ENCODE measurements at places on chromosomes 2 and 18. TPM values are rescaled to one million over a fixed set of nuclear protein-coding genes. Genes with fewer than 3 reads are reported as not detected.

DNA sequence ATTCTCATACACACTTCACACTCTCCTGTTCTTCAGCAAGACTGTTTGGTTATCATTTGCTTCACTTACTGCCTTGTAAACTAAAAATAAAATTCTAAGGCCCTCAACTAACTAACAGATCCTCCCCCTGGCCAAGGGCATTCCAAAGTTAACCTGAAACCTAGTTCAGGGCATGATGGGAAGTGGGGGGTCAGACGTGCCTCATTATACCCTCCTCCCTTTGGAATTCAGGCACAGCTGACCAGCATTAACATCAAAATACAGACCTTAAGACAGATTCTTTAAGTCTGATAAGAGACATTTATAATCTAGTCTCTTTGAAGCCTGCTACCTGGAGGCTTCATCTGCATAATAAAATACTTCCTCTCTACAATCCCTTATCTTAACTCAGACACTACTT, 221.0 kb downstream of the NOL4 start:
- no peak for DNase-seq

DNA sequence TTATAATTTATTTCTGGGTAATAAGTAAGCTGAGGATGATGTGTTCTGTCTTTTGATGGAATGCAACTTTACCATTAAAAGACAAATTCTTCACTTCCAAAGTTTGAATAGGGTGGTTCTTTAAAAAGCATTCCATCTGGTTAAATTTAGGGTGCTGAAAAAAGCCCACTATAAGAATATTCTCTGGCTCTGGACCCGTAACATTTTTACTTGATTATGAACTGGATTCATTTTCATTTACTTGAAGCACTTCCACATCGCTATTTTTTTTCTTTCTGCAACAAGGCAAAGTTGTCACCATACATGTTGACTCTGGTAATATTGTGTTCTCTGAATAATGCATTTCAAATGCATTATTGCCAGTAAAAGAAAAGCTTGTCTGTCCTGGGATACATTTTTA, 344.6 kb downstream of the SATB2 start:
- DNase-seq, result no peak

DNA sequence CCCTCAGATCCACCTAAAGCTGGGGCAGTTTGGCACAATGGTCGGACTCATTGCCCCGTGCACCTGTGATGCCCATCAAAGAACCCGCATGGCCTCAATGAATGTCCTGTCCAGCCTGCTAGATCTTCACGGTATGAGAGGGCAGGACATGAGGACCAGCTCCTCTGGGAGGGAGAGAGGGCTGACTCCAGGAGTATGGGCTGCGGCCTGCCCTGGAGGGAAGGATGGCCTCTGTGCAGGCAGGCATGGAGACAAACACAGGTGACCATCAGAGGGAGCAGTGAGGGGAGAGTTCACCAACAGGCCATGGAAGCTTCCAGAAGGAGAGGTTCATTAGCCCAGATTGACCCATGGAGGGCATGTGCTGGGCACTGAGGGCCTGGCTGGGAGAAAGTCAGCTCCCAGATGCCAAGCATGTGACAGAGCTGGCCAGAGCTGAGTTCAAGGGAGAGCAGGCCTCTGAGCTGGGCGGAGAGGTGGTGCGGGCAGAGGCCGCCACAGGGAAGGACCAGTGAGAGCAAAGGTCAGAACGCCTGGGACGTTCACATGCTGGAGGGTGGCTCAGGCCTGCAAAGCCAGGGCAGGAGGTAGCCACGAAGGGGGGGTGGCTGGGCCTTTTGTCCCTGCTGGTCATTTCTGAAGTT, 36.2 kb downstream of the HJURP start:
- no peak for DNase-seq

DNA sequence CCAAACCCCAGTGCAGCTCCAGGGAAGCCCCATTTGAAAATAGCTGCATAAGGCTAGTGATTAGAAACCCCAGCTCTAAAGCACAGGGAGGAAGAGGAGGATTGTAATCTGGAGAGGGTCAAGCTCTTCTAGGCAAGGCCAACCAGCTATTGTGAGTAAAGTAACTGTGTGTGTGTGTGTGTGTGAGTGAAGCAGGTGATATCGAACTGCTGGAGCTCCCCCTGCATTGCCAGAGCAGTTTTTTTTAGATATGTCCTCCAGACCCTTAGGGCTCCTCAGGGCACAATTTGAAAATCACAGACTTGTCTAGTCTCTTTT, 177.4 kb upstream of the NABP1 start:
- DNase-seq, result no peak

Gene POTEJ
- 0.02 TPM for polyA plus RNA-seq

- peak; percentile 98 for DNase-seq
These were observed 6.3 kb upstream of the STAT1 start for GRCh38 chr2:191020221-191020741.

Gene LONRF2
- polyA plus RNA-seq, result 0.62 TPM

- DNase-seq, result no peak
These were observed 430.6 kb upstream of the ID2 start for GRCh38 chr2:8251291-8251690.

DNA sequence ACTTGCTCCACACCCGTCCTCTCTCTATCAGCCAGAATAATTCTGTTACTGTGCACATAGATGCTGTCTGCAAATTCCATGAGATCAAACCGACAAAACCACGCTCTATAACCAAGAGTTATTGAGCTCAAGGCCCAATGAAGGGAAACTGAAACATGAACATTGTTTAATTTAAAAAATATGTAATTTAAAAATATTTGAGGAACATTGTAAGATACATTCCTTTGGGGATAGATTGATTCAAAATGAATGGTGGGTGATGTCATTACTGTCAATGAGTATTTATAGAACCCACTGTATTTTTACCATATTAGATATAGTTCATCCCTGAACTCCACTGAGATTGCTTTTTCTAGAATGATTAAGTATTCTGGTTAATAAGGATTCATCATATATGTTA, 50.4 kb downstream of the NCKAP5 start:
- no peak for DNase-seq

Gene DNAJC5G
- 0.02 TPM for polyA plus RNA-seq

GRCh38 chr2:11955314-11955713, 208.9 kb downstream of the LPIN1 start:
- DNase-seq, result no peak

Gene LRP1B
- polyA plus RNA-seq, result 0.18 TPM

DNA sequence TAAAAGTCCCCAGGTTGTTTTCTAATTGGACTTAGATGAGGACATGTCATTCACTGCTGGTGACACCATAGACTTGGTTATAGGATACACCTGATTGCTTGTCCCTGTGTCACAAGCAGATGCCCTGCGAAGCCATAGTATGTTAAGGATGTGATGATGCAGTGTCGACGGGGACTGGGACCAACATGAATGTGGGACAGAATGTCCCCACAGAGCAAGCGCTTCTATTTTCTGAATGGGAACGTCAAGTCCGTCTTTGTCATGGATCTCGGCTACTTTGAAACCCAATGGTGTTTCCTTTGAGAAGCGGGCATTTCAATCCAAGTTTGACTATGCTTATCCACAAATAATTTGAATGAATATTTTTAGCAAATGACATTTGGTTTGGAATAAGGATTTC, 2.1 kb downstream of the GCG start:
- DNase-seq, result no peak

- DNase-seq, result no peak
These were observed 29.0 kb downstream of the LINC00305 start for GRCh38 chr18:64119916-64120315.

DNA sequence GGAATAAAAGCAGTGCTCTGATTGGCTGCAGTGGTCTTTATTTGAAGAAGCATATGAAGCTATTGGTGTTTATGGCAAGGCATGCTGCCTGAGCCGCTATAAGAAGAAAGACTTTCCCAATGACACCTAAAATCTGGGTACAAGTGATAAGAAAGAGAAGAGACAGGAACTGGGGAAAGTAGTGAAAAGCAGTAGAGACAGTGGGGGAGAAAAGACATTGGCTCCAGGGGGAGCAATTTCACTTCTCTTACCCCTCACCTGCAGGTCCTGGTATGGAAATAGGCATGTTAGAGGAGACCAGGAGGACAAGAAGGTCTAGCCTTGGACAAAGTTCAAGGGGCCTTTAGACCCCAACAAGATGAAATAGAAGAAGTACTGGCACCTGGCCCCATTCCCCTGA, 47.1 kb downstream of the PLCL1 start:
- DNase-seq, result no peak

Gene SLC30A3
- 0.18 TPM for polyA plus RNA-seq

DNA sequence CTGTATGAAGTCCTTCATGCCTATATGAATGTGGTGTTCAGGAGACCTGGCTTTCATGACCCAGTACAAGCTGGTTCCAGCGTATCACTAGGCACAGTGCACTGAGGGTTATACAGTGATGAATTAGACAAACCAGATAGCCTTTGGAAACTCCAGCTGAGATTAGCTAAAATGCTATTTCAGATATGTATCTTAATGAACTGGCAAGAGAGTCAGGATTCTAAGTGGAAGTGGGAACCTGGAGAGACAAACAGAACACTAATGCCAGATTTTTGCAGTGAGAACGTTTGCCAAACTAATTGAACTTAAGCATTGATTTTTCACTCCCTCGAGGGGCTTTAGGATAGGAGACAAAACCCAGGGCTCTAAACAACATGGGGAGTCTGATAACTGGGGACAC, 66.1 kb upstream of the EMILIN2 start:
- no peak for DNase-seq

DNA sequence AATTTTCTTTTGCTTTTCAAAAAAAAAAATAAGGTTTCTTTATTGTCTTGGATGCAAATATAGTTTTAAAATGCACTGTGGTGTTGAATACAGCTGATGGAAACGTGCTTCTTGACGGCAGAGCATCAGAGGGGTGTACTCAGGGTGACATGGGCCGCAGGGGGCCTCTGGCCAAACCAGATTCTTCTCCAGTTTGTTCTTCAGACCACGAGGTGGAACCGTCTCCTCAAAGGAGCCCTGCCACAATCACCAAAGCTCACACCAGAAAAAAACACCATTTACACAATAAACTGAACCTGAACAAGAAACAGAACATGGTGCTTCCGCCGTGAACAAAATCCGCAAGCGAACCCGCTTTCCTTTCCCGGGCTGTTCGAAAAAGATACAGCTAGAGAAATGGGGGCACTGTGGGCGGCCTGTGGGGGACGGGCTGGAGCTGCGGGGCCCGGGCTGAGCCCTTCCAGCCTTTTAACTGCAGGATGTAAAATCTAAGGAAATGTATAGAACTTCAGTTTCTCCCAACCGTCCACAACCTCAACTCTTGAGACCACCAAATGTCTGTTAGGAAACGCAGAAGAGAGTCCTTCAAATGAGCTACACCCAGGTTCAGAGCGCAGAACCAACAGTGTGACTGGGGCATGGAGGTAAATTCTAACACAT, 34.5 kb downstream of the PSMG2 start:
- DNase-seq, result no peak

DNA sequence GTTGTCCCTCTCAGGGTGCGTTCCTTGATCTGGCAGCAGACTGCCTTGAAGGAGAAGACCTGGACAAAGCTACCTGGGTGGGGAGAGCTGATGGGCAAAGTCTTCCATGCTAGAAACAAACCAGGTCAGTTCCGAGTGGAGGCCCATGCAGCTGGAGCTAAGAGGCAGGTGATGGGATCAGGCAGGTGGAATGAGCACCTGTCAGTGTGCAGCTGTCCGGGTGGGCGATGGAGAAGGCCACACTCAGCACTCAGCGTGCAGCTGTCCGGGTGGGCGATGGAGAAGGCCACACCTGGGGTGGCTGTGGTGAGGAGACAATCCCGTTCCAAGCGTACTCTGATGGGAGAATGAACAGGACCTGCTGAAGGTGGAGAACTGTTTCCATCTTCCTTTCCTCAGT, 237.3 kb upstream of the MYT1L start:
- no peak for DNase-seq

DNA sequence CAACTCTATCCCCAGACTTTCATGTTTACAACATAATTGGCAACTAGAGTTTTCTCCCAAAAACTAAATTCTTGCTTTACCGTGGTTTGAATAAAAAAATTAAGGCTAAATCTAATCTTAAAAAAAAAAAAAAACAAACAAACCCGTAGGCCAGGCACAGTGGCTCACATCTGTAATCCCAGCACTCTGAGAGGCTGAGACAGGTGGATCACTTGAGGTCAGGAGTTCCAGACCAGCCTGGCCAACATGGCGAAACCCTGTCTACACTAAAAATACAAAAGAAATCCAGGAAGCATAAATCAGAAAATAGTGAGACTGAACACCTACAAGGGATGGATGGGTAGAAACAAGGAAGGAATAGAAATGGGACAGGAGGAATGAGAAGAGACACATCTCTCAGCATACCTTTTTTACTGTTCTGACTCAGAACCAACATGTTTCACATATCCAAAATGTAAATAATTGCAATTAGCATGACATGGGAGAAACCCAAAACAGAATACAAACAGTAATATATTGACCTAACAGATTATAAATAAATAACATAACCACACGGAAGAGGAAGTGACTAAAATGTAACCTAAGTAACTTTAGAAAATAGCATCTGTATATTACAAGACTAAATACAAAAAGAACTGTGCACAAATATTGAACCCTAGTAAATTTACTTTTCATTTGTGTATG, 17.5 kb downstream of the MGAT4A start:
- no peak for DNase-seq

DNA sequence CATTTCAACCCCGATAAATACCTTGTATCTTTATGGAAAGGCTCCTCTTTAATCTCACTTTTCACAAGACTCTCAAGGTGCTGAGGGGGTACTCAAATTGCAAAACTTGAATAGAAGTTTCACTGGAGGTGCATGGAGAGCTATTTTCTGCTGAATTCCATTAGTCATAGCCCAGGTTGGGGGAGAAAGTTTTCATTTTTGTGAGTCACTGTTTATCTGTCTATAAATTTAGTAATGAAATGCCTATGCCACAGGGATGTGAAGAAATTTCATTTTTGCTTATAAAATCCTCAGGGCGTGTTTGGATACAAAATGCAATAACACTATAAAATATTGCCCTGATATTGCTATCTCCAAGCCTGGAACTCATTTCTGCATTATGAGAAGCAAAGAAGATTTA, 346.3 kb downstream of the LRATD1 start:
- DNase-seq, result no peak

- DNase-seq, result no peak
These were observed 343.1 kb upstream of the SLC39A10 start for GRCh38 chr2:195313962-195314361.

Gene FNDC4
- polyA plus RNA-seq, result 4.3 TPM

DNA sequence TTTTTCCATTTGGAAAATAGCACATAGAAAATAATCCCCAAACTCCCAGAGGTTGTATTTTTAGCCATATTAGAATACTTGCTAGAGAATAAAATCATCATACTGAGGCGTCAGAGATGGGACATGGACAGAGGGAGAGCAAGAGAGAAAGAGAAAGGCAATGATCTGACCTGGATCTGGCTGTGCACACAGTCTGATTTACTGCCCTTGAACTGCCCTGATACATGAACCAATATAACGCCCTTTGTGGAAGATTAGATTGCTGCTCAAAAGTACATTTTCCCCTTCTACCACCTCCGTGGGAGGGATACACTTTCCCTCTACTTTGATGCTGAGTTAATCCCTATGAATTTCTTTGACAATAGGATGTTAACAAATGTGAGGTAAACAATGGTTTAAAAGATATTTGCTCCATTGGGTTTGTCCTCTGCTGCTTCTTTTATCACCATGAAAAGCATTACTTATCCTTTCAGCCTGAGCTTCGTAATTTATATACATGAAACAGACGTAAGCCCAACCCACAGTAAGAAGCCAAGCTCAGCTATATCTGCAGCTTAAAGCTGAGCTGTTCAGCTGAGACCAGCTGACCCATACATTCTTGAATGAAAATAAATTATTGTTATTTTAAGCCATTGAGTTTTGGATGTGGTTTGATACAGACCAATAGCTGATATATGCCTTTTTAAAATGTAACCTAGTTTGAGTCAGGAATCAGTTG, 1664.6 kb upstream of the CELF4 start:
- DNase-seq, result no peak

GRCh38 chr2:223760838-223761502, 76.4 kb downstream of the AP1S3 start:
- peak; percentile 49 for DNase-seq

Gene CYP27A1
- polyA plus RNA-seq, result 24.7 TPM

Gene ABCG5
- 0.09 TPM for polyA plus RNA-seq
